ENCODE measurements at places on chromosomes 11 and 22.
A peak's percentile ranks its signal among the peaks of the same experiment; 100 is the strongest.

GRCh38 chr22:46737105-46737975 is 712 bp downstream of the CERK start:
- DNase-seq: no peak

DNA sequence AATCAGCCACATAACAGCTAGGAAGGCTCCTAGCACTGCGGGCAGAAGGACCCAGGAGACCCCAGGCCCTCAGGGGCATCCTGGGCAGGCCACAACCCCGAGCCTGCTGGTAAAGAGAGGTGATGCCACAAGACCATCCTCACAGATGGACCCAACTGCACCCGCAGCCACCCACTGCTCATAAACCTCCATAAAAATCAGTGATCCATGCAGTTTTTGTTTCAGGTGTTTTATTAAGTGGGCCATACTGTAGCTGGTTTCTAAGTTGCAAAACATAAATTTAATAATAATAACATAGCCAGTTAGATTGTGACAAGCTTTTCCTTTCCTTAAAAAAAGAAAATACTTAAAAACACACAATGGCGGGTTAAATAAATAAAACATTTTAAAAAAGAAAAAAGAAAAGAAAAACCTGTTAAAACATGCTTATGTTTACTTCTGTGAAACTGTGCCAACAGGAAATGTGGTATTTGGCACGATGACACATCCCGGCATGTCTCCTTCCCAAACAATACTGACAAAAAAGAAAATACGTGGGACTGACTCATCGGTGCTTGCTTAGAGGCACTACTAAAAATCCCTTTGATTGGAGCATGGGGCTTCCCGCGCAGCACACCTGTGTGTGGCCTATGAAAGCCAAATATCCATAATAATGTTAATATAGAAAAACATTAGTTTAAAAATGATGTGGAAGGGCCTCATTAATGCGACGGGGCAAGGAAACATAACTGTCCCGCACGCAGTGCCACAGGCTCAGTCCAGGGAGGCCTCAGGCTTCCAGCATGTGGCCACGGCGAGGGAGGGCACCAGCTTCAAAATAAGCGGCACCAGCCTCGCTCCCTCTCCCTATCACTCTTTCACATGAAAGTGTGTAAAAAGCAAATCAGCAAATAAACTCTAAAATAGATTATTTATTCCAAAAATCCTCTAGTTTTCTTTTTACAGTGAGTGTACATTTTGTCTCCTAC is 47.5 kb upstream of the SCUBE2 start:
- DNase-seq: peak; percentile 12

DNA sequence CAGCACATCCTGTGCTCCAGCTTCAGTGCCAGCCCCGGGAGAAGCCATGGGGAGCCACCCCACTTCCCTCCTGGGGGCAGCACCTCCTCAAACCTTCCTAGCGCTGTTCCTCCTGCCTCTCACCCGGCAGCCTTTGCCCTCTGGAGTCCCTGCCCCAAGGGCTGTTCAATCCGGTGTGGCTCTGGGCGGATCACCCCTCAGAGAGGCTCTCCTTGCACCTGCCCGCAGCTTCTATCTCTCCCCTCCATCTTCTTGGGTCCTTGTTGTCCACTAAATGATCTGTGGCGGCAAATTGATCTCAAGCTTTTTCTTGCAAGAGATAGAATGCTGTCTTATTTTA is 18.1 kb upstream of the CDKN1C start:
- no peak for DNase-seq

DNA sequence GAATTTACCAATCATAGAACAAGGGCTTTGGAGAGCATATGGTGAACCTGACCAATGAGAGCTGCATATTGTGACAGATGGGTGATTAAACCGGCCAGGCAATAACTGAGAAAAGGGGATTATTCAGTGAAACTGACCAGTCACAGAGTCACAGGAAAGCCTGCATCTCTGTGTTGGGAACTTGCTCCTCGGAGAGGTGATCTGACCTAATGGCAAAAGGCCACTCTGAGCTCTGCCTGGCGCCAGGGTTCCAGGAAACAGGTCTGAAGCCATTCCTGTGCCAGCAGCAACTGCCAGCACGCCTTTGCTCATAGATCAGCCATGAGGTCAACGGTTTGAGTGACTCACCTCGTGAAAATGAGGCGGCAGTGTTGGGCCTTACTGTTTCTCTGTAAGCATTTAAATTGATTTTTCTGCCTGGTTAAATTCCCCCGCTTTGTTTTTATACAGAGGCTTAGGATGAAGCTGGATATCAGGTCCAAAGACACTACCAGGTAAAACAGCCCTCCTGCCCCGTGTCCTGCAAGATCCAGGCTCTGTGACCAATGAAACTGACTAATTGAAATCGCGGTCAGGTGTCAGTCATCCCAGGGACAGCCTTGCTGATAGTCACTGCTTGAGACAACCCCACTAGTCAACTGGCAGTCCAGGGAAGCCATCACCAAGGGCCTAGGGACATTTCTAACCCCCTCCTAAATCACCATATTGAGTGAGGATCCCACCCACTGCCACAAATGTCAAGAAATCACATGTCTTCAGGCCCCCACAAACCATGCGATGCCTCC is 35.8 kb upstream of the MYOD1 start:
- DNase-seq: no peak

GRCh38 chr11:71491940-71492339 is 35.1 kb upstream of the KRTAP5-7 start:
- DNase-seq: no peak

DNA sequence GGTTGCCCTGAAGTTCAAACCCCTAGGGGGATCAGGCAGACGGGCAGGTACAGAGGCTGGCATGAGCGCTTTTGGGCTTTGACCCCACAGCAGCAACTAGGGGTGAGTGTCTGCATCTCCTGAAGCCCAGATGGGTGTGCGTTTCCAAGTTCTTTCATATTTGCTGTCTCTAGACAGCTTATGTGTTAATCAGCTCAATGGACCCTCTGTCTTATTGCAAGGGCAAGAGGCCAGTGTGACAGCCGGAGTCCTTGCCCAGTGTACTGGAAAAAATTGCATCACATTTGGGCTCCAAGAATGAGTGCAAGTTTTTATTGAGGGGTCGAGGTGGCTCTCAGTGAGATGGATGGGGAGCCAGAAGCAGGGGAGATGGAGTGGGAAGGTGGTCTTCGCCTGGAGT is 1863.7 kb upstream of the RAG2 start:
- DNase-seq: no peak

DNA sequence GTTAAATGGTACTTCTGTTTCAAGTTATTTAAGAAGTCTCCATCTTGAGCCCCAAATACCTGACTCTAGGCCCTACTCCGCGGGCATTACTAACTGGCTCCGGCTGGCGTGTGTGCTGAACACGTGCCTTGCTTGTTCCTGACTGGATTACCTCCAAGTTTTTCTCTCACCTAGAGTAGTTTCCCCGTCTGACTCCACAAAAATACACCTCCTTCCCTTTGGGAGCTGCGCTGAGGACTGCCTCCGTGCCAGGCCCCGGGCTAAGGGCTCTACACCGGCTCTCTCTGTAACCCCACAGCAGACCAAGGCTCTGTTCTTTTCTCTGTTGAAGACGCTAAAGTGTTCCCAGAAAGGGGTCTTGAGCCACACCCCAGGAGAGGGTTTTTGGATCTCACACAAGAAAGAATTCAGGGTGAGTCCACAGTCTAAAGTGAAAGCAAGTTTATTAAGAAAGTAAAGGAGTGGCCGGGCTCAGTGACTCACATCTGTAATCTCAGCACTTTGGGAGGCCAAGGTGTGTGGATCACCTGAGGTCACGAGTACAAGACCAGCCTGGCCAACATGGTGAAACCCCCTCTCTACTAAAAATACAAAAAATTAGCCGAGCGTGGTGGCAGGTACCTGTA is 61.8 kb downstream of the ANO1 start:
- DNase-seq: no peak

GRCh38 chr22:25835348-25835747 is 93.4 kb downstream of the MYO18B start:
- DNase-seq: no peak

DNA sequence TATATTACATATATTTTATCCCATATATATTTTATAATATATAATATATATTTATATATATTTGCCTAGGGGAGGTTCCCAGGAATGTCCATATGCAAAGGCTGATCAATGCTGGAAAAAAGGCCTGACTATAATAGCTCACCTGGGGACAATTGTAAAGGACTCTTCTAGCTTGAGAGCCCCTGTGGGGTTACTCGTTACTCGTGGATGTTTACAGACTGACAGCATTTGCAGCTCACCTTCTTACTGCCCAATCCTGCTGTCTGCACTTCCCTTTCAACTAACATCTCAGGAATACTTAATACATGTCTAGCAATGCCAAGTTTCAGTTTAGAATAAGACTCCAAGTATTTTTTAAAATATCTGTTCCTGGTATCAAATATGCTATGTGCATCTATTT is 1365.4 kb upstream of the RAG2 start:
- DNase-seq: no peak

GRCh38 chr11:93542811-93543229 is 371 bp downstream of the SMCO4 start:
- DNase-seq: no peak

- DNase-seq: no peak
Measured at GRCh38 chr11:86918973-86919372, 36.2 kb downstream of the FZD4 start.

DNA sequence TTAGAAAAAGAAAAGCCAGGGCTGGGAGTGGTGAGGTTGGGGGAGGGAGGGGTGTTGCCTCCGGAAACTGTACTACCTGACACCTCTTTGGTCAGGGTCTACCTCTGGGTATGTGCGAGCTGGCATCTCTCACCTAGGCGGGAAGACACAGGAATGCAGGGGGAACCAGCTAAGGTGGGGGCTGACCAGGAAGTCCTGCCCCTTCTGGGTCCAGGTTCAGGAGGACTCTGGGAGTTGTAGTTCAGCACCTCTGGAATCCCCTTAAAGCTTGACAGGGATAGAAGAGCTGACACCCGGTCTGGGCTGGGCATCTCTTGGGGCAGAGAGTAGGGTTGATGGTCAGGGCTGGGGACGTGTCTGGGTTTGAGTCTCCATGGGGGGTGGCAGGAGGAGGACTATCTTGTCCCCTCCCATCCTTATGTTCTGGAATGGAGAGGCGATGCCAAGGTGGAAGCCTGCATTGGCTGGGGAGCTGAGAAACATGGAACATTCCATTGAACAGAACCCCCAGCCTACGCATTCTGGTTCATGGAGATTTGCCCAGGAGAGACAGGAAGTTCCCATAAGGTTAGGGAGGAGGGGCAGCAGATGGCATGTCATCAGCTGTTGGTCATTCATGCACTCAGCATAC is 2.1 kb upstream of the KIAA1671 start:
- DNase-seq: no peak

- DNase-seq: no peak
Measured at GRCh38 chr11:1234054-1234720, 11.3 kb downstream of the MUC5B start.

- no peak for DNase-seq
Measured at GRCh38 chr11:99419991-99420390, 399.2 kb downstream of the CNTN5 start.

DNA sequence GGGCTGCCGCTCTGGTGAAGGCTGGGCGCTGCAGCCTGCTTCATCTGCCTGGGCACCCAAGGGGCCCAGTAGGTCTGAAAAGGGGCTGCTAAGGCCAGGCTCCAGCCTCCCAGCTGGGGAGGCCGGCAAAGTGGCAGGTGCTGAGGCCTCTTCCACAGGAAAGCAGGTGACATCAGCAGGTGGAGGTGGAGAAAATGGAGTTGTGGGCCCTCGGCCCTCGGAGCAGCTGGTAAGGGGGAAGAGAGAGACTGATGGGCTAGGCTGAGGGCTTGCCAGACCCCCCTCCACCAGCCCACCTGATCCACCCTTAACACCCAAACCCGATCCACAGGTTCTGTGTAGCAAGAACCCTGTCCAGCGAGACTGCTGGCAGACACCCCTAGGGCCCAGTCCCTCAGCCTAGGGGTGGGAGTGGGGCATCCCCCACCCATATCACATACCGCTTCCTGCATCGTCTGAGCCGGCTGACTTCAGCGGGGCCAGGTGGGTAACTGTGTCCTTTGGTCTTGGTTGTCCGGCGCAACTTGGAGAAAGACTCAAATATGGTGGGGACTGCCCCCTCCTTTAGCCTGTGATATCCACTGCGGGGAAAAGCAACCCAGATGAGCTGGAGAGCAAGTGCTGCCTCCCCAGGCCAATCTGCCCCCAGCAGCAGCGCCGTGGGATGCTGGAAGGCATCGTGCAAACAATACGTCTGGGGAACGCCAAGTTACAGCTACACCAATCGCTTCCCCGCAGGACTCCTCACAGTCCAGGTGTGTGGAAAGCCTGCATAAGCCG is 1.5 kb downstream of the THAP7 start:
- no peak for DNase-seq

DNA sequence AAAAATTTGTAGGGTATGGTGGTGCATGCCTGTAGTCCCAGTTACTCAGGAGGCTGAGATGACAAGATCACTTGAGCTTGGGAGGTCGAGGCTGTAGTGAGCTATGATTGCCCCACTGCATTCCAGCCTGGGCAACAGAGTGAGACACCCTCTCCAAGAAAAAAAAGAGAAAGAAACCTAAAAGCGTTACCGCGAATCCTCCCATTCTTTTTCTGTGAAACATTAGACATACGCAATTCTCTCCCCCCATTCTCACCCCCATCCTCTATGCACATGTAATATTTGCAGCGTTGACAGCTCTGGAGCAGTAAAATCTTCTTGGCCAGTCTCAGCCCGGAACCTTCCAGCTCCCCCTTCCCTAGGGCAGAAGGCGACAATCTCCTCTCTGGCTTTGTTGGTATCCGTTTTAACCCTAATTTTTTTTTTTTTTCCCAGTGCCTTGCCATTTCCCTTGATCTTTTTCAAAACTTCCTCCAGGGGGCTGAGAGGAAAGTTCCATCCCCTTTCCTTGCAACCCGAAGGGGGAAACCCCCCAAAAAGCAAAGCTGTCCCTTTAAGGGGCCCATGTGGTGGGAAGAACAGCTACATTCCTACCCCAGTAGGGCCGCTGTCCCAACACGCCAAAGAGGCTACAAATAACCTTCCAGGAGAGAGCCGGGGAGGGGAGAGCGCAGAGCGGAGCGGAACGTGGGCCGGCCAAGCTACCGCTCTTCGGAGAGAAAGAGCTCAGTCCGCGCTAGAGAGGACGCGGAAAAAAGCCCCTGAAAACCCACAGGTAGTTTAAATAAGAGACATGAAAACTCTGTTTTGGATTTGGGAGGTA is 1.9 kb downstream of the LRP4 start:
- DNase-seq: peak; percentile 24

GRCh38 chr11:75499423-75500190 is 26.1 kb downstream of the GDPD5 start:
- no peak for DNase-seq

DNA sequence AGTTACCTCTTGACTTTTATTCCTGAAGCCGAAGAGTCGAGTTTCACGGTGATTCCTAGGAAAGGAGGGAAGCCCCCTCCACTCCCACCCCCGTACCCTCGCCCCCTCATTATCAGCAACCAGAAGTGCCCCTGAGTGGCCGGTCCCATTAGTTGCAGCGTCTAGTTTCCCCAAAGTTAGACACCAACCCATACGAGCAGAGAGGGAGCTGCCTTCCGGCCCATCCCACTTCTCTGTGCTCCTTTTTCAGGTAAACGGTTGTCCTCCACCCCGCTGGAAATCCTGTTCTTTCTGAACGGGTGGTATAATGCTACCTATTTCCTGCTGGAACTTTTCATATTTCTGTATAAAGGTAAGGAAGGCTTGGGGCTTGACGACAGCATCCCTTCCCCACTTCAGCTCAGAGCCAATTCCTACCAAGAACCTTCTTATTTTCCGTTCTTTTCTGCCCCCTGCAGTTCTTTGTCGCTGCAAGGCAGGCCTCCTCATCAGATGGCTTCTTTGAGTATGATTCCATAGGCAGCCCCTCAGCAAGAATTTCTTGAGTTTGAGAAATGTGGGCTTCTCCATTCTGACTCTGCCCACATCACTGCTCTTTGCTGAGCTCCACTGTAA is 701 bp downstream of the TMEM216 start:
- no peak for DNase-seq

- DNase-seq: no peak
Measured at GRCh38 chr11:1049071-1049405, 12.5 kb upstream of the MUC6 start.
